ENCODE measurements at places on chromosomes 3 and 15.

DNA sequence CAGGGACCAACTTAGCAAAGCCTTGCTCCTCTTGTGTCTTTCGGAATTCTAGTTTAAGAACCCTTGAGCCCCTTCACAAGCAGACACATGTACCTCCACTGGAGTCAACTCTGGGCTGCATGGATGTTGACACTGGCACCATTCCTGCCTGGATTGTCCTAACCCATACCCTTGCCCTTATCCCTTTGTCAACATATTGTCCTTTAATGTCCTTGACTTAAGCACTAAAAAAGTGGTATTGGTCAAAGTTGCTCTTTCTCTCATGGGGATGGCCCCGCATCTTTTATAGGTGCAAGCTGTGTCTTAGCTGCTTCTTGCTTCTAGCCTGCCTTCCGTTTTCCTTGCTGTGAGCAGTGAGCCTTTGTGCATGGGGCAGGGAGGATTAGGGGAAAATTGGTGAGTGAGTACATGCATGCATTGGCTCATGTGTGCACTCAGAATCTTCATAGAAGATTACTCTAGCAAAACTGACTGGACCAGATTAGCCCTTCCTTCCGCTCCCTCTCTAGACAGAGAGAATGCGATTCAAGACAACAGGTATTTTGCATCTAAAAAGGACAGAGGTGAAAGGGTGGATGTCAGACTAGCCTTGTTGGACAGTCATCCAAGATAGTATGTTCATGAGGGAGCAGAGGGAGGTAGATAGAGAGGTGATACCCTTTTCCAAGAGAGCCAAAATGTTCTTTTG is 42.4 kb downstream of the TGFBR2 start:
- DNase-seq: no peak

DNA sequence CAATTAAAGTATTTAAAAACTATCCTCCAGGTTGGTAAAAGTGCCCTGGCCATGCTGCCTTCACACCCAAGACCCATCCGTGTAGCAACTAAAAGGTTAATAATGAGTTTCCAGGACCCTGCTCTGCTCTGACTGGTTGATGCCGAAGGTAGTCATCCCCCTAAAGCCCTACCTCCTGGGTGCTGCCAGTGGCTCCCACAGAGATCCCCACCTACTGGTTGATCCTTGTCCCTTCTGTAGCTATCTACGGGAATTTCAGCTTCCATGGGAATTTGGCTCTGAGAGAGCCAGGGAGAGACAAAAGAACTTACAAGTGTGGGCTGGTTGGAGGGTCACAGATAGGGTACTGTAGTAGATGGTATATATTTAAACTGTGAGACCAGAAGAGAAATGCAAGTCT is 110.6 kb upstream of the NANOGP8 start:
- DNase-seq: no peak

DNA sequence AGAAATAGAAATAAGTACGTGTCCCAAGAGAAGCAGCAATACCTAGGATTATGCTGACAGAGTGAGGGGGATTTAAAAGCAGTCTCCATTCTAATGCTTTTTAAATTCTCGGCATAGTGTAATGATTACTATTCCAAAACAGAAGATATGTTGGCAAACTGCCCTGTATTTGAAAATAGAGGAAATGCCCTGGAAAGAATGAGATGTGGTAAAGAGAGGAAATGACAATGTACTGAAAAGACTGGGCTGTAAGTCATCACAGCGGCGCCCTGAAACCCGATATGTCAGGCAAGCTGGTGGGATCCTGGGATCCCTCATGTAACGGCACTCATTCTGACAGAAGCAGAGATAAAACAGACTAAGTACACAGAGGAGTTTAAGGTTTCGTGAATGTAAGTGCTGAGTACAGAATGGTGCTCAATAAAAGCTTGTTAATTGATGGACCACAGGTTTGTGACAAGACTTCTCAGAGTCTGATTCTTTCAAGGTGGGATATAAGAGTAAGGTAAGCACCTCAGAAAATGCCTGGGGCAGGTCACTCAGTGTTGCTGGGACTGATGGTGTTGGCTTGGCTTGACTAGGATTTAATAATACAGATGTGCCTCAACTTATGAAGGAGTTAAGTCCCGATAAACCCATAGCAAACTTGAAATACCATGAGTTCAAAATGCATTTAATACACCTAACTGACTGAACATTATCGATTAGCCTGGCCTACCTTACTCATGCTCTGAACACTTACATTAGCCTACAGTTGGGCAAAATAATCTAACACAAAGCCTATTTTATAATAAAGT is 91.4 kb downstream of the NFKBIZ start:
- DNase-seq: no peak

- no peak for DNase-seq
Measured at GRCh38 chr15:52076889-52077781, 35.4 kb downstream of the BCL2L10 start.

DNA sequence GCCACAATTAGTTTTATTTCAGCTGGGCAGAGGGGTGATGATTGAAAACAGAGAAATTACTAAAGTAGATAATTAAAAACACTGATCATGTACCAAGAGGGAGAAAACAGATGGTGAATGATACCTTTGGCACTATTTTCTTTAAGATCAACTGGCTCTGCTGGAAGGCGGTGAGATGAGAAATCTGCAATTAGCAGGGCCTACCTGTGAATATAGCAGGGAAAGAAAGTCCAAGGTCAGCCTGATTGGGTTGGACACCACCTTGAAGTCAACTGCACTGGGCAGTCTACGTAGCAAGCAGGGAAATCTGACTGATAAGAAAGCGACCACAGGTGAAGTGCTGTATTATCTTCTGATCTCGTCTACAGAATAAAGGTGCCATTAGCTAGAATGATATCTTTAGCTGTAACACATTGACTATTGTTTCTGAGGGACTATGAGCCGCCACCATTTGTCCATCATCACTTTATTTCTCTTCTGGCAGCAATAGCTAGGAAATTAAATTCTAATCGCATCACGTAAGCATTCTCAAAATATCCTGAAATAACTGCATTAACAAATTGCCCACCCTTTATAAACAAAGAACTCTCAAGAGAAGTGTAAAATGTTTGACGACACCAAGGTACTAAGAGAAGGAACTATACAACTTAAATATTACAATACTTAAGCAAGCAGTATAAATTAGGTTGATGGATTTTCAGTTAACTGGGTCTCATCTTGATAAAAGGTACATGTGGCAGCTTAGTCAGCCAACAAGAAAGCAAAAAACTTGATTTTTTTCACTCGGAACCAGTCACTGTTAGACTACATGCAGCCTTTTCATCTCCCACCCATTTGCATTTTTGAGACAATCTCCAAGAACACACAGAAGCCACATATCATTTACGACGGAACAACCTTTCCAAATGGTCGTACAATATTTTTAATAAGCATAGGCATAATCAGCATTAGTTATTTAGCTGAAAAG is 1.3 kb downstream of the NEDD4 start:
- DNase-seq: no peak

DNA sequence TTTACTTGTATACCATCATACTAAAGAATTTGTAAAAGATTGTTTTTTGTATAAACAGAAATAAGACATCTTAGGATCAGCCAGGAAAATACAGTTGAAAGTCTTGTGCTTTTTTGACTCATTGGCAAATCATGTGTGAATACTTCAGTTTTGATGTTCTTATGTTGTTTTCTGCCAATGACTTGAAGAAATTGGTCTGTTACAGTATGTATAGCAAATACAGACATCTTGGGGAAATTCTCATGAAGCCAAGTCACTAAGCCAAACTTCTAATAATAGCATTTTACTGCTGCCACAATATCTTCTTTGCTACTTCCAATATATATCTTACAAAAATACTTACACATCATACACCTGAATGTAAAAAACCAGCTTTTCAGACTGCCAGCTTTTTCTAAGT is 83.2 kb downstream of the DZIP3 start:
- no peak for DNase-seq

GRCh38 chr3:100106531-100107141 is 7.7 kb downstream of the FILIP1L start:
- DNase-seq: no peak

DNA sequence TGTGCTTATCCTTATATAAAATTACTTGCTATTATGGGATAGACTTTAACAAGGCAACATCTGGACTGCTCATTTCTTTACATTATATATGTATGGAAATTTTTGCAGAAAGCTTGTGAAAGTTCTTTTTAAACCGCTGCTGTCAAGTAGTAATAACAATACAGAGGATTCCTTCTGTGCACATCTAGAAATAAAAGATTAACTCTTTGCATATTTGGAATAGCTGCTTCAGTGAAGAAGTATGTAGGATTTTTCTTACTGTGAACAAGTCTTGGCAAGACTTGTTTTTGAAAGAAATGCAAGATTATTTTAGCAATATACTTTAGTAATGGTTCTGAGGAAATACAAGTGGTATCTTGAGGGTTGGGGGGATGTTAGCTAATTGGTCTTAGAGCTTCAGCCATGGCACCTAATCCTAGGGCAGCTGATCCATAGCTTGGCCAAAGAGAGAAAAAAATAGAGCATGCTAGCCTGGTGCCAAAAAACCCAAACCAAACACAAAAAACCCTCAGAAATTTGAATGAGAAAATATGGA is 4.3 kb downstream of the PRKCI start:
- no peak for DNase-seq

- no peak for DNase-seq
Measured at GRCh38 chr3:28244491-28244890, 3.1 kb downstream of the CMC1 start.

DNA sequence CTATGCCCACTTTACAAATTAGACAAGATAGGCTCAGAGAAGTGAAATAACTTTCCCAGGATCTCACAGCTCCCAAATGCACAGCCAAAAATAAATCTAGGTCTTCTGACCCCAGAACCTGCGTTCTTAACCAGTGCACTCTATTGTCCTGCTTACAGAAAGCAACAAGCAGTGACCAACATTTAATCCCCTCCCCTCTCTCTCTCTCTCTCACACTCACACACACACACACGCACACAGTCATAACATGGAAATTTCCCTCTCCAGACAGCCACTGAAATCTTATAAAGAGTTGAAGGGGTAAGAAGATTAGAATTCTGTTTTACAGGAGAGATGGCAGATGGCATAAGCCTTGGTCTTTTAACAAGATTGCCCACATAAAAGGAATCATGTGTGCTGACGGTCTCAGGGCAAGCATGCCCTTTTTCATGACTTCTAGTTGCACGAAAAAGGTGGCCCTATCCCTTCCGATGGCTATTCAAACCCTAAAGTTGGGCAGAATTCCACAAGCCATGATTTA is 29.4 kb downstream of the EOGT start:
- no peak for DNase-seq

DNA sequence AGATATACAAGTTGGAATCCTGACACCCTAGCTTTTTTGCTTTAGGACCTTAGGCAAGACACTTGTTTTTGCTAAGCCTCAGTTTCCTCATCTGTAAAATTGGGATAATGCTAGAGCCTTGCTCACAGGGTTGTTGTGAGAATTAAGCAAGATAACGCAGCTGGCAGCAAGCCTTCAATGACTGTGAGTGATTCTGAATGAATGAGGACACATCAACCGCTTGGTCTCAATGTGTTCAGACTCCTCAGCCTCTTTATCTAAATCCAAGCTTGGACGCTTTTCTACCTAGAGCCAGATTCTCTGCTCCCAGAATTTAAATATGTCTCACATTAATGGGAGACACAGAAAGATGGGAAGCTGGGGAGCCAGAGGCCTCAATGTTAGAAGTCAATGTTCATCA is 11.8 kb upstream of the TLE3 start:
- no peak for DNase-seq

DNA sequence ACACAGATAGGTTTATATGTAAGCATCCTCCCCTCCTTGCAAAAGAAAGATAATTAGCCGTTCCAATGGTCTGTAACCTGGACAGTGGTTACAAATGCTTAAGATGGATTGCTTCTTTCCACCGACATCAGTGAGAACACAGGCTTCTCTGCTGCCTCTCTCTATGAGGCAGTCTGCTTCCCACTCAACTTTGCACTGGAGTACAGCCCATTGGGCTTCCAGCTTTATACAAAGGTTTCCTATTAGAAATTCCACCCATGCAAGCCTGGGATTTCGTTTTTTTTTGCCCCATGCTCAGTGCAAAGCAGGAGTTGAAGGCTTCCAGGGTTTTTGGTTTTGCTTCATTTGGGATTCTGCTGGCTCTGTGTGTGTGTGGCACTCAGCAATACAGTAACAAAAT is 47.3 kb upstream of the C3orf22 start:
- DNase-seq: no peak

DNA sequence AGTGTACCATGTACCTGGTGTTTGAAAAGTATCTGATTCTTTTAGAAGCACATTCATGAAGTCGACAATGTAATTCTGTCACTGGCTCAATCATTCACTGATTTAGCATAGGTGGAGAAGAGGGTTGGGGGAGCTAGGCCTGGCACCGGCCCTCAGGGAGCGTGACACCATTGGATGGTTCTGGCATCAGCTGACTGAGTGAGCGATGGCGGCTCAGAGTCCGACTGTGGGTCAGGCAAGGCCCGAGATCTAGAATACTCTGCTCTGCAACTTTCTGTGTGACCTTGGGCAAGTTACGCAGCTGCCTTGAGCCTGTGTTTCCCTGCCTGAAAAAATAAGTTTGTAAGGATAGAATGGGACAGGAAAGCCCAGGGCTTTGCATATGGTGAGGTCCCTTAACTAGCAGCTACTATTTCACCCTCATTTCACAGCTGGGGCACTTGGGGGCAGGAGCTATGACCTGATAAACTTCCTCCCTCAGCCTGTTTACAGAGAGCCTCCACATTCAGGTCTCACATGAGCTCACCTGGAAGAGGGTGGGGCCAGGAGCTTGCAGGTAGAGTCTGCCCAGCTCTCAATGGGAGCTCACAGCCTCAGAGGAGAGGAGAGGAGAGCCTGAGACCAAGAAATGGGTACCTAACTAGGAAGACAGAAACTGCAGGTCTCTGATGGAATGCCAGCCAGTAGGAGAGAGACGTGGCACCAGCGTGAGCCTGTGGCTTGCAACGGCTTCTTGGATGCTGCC is 153.7 kb upstream of the TLE3 start:
- no peak for DNase-seq

DNA sequence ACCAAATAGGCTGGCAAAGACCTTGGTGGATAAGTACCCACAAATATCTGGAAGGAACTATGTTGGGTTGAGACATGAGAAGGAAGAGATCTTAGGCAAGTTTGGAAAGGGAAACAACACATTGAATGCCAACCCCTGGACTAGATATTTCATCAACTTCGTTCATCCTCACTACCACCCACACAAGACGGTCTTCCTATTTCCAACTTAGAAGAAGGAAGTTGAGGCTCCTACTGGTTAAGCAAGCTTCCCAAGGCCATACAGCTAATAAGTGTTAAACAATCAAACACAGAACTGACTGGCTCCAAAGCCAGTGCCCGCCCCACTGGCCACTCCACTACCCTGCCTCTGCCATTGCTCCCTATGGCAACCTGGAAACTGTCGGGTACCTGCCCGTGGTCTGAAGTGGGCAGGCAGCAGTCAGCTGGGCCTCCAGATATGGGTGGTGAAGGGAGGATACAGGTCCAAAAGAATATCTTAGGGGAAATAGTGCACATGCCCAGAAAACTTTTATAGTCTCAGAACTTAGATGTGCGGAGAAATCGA is 94.9 kb downstream of the LIPC start:
- DNase-seq: no peak

DNA sequence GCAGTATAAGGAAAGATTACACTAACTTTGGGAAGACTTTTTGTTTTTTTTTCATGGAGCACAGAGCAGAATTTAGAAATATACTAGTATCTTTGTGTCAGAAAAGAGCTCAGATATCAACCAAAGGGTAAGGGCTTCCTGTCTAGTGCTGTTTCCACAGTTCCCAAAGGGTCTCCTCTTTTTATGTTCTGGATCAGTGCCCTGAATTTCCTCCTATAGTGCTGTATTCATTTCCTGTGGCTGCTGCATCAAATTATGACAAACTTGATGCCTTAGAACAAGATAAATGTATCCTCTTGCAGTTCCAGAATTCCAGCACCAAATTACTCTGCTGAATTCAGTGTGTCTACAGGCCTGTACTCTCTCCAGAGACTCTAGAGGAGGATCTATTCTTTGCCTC is 219.8 kb upstream of the THRB start:
- DNase-seq: no peak
